Osteoblast (primary cell): ENCODE measurements at places on chromosomes 5 and 9. TPM values are rescaled to one million over a fixed set of nuclear protein-coding genes. Genes with fewer than 3 reads are reported as not detected.

- no peaks in the 10 kb centered on the region for H3K36me3 ChIP-seq
- H3K4me1 ChIP-seq = no peaks in the 10 kb centered on the region
- H3K4me3 ChIP-seq = no peak overlapping the region
- no peak for DNase-seq
- no peak overlapping the region for H3K27ac ChIP-seq
Measured at GRCh38 chr9:130336885-130337284, 71.3 kb downstream of the HMCN2 start.

The MEGF10 gene
- total RNA-seq = 1.4 and 3.2 TPM in 2 replicates

GRCh38 chr9:79583952-79584654 is 12.3 kb downstream of the TLE4 start:
- peaks cover 11% of the 10 kb centered on the region for H3K36me3 ChIP-seq
- H3K27ac ChIP-seq = no peak overlapping the region
- peaks cover 24% of the 10 kb centered on the region for H3K4me1 ChIP-seq
- H3K27me3 ChIP-seq = no peaks in the 10 kb centered on the region
- DNase-seq = peak; percentile 17

The NR4A3 gene
- total RNA-seq = 0.29 and 0.36 TPM in 2 replicates

DNA sequence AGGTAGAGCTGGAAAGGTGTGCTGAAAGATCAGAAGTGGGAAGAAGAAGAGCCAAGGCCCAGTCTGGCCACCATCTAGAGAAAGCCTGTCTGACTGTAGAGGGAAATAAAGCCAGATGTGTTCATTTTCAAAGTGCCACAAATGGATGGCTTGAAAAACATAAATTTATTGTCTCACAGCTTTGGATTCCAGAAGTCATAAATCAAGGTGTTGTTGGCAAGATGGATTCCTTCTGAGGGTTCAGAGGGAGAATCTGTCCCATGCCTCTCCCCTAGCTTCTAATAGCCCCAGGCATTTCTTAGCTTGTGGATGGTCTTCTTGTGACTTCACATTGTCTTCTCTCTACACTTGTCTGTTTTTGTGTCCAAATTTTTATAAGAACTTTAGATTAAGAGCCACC is 6.2 kb upstream of the PRELID2 start:
- no peak for DNase-seq
- no peak overlapping the region for H3K27ac ChIP-seq
- no peaks in the 10 kb centered on the region for H3K4me1 ChIP-seq
- H3K4me3 ChIP-seq = no peak overlapping the region
- no peaks in the 10 kb centered on the region for H3K27me3 ChIP-seq

DNA sequence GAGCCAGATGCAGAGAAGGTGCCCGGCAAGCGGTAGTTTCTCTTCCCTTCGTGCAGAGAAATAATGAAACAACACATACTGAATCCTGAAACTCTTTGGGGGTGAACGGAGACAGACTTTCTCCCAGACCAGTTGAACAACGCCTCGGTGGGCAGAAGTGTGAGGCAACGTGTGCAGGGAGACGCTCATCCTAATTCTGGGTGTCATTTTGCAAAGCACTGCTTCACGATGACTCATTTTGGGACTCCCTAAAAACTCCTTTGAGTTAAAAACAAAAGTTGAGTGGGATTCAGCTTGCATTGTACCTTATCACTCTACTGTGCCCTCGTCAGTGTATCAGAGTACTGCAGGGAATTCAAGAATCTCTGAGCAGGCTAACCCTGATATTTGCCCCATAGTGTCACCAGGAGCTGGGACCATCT is 3.5 kb upstream of the NEK6 start:
- no peak overlapping the region for H3K4me3 ChIP-seq
- H3K27ac ChIP-seq = no peak overlapping the region
- H3K4me1 ChIP-seq = peaks cover 26% of the 10 kb centered on the region

GRCh38 chr5:87877023-87877422 is 391.6 kb downstream of the TMEM161B start:
- no peak for DNase-seq
- no peak overlapping the region for H3K4me3 ChIP-seq
- no peak overlapping the region for H3K27ac ChIP-seq
- no peaks in the 10 kb centered on the region for H3K27me3 ChIP-seq

- no peaks in the 10 kb centered on the region for H3K36me3 ChIP-seq
- H3K4me3 ChIP-seq = no peak overlapping the region
- H3K27ac ChIP-seq = no peak overlapping the region
- peak; percentile 48 for DNase-seq
- H3K27me3 ChIP-seq = peaks cover 8% of the 10 kb centered on the region
Measured at GRCh38 chr5:141817631-141818030, 60.6 kb downstream of the PCDH1 start.

DNA sequence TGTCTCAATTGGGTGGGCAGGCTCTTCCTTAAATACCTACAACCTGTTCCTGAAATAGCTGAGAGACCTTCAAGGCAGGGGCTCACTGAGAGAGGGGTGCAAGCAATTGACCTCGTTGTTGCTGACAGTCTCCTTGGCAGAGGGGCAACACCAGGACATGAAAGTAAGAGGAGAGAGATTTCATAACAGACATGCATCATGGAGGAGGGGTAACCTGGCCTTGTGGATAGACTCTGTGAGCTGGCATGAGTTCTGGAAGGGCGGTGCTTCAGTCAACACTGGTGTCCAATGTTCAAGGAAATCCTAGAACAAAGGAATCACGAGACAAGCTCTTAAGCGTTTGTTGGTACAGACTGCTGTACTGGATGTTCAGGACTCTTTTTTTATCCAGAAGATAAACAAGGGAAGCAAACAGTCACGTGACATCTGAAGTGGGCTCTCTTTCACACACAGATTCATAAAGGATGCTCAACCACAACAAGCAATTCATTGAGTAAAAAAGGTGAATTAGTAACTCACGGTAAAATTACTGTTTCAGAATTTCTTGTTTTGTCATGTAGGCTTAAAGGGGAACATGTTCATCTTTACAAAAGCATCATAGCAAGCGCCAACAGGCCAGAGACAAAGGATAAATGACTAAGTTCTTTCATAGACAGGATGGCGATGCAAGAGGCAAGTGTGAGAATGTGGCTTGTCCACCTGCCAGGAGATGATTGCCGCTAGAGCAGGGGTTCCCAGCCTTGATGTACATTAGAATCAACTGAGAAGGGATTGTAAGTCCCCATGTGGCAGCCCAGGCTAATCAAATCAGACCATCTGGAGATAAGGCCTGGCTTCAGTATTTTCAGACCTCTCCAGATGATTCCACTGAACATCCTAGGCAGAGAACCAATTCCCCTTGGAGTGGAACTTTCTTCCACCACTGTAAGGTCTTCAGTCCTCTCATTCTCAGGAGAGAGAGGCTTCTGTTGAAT is 20.7 kb downstream of the ANKRA2 start:
- DNase-seq = no peak
- no peak overlapping the region for H3K27ac ChIP-seq
- H3K27me3 ChIP-seq = no peaks in the 10 kb centered on the region
- H3K36me3 ChIP-seq = no peaks in the 10 kb centered on the region

DNA sequence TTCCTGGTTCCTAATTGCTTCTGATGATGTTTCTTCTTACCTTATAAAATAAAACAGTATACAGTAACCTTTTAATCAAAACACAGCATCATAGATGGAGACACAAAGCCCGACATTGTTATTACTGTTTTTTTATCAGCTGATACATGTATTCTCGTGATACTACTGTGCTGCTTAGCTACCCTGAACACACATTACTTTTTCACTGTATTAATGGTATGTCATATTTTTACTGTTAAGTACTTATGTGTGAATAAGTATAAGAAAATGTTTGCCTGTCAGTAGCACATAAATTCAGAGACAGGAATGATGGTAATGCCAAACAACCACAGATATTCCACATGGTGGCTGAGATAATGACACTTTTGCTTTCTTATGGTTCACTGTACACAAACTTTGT is 68.7 kb downstream of the RAB24 start:
- no peaks in the 10 kb centered on the region for H3K27me3 ChIP-seq
- peak overlapping the region; percentile 14 for H3K27ac ChIP-seq
- peaks cover 18% of the 10 kb centered on the region for H3K4me1 ChIP-seq
- DNase-seq = no peak
- no peak overlapping the region for H3K4me3 ChIP-seq
- H3K36me3 ChIP-seq = peaks cover 39% of the 10 kb centered on the region

- no peak overlapping the region for H3K27ac ChIP-seq
- no peak for DNase-seq
- H3K27me3 ChIP-seq = peaks cover 4% of the 10 kb centered on the region
- H3K36me3 ChIP-seq = no peaks in the 10 kb centered on the region
- no peak overlapping the region for H3K4me3 ChIP-seq
Measured at GRCh38 chr9:68821911-68822310, 116.9 kb downstream of the PIP5K1B start.

- DNase-seq = no peak
- H3K27ac ChIP-seq = no peak overlapping the region
Measured at GRCh38 chr5:15387931-15388524, 112.0 kb upstream of the FBXL7 start.

DNA sequence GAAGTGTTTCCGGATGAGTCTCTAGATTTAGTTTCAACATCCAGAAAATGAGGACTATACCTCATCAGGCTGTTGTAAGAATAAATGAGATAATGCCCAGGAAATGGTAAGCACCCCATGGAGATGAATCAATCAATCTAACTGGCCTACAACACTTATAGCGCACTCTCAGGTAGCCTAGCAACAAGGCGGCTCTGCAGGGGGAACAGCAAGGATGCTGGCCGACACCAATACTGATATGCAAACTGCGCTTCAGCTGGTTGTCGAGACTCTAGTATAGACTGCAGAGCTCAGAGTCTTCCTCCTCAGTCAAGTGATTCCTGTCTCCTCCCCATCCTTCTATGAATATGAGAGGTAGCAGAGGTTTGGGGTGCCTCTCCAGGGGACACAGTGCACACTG is 218.8 kb upstream of the WWC1 start:
- no peak overlapping the region for H3K4me3 ChIP-seq
- no peak for DNase-seq
- H3K27ac ChIP-seq = no peak overlapping the region
- no peaks in the 10 kb centered on the region for H3K4me1 ChIP-seq

The OTULINL gene
- under 0.01 and 0.36 TPM in 2 replicates for total RNA-seq

DNA sequence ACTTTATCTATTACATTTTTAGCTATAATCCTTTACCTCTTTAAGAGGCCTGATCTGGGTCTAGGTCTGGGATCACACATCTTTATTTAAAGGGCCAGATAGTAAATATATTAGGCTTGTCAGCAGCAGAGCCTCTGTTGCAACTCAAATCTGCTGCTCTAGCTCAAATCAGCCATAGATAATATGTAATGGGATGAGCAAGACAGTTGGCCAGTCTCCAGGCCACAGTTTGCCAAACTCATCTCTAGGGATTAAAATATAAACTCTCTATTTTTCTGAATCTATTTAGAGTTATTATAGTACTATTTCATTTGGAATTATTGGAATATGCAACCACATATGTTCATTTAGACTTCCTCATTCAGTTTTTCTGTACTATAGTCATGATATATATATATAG is 115.9 kb upstream of the MINAR2 start:
- H3K4me3 ChIP-seq = no peak overlapping the region
- H3K27me3 ChIP-seq = no peaks in the 10 kb centered on the region
- H3K27ac ChIP-seq = no peak overlapping the region
- no peaks in the 10 kb centered on the region for H3K4me1 ChIP-seq
- H3K36me3 ChIP-seq = no peaks in the 10 kb centered on the region

- H3K36me3 ChIP-seq = no peaks in the 10 kb centered on the region
- no peak overlapping the region for H3K27ac ChIP-seq
- DNase-seq = no peak
- H3K27me3 ChIP-seq = no peaks in the 10 kb centered on the region
Measured at GRCh38 chr5:115565233-115565632, 20.7 kb upstream of the FEM1C start.

- no peaks in the 10 kb centered on the region for H3K36me3 ChIP-seq
- peaks cover 14% of the 10 kb centered on the region for H3K27me3 ChIP-seq
- no peak for DNase-seq
- no peak overlapping the region for H3K27ac ChIP-seq
Measured at GRCh38 chr5:174687503-174687902, 36.9 kb upstream of the MSX2 start.

DNA sequence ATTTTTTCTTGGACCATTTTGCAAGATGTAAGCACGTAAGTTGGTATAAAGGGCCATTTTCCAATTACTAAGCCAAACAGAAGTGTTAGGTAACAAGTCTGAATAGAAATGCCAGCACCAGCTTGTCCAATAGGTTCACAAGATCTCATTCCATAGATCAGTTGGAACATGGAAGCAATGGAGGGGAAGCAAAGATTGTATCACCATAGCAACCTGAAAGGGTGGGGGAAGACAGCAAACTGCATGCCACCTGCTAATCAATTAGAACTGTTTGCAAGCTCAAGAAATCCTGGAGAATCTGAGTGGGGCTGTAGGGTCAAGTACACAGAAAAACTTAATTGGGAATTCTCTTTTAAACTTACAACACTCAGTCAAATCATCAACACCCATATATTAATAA is 264.9 kb upstream of the EFNA5 start:
- no peaks in the 10 kb centered on the region for H3K4me1 ChIP-seq
- no peak for DNase-seq
- H3K4me3 ChIP-seq = no peak overlapping the region
- no peaks in the 10 kb centered on the region for H3K27me3 ChIP-seq

The LCN15 gene
- not detected in 2 replicates for total RNA-seq

DNA sequence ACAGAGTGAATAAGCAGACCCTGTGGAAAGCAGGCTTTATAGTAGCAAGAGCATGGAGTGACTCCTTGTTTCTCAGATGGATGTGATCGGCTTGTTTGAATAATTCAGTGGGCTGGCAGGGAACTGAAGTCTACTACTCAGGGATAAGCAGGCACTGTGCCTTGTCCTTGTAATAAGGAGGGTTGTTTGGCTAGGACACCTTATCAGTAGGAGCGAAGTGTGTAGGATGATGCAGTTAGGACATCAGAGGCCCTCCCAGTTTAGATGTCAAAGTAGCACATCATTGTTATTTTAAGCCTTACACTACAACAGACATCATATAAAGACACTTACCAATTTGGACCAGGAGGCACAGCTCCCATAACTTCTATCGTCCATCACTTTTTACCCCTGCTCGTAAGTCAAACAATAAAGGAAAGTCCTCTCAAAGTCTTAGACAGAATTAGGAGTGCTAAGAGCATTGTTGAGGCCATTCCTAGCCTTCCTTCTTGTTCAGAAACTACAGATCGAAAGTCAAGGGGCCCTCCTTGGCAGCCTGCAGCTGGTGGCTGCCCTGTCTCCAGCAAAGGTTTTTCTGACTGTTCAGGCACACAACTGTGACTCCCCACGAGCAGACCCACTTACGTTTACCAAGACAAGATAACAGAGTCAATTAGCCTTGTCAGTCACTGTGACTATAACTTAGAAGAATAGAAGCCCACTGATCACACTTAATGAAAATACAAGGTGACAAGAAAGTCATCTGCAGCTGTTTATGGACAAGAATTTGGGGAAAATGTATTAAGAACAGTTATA is 218.6 kb downstream of the SNX18 start:
- peaks cover 5% of the 10 kb centered on the region for H3K4me1 ChIP-seq
- H3K36me3 ChIP-seq = no peaks in the 10 kb centered on the region
- no peak for DNase-seq
- no peak overlapping the region for H3K4me3 ChIP-seq

DNA sequence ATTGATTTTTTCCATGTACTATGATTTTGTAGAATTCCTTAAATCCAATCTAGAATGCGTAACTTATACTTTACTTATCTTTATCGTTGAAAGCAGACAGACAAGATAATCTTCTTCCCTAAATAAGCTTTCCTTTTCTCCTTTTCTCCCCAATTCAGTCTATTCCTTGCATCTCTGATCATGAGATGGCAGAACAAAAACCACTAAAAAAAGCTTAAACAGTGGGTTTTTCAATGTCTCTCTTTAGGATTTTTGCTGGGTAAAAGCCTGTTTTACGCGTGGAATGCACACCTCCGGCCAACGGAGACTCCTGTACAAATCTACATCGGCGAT is 755 bp downstream of the CDKN2B start:
- peaks cover 21% of the 10 kb centered on the region for H3K4me1 ChIP-seq
- peak overlapping the region; percentile 84 for H3K27ac ChIP-seq
- peaks cover 8% of the 10 kb centered on the region for H3K36me3 ChIP-seq

The UBE2D2 gene
- total RNA-seq = 52.8 and 58.6 TPM in 2 replicates

The REEP2 gene
- 1.5 and 2.2 TPM in 2 replicates for total RNA-seq
